ENCODE measurements at places on chromosomes 13 and 19. TPM values are rescaled to one million over a fixed set of nuclear protein-coding genes. Genes with fewer than 3 reads are reported as not detected.

DNA sequence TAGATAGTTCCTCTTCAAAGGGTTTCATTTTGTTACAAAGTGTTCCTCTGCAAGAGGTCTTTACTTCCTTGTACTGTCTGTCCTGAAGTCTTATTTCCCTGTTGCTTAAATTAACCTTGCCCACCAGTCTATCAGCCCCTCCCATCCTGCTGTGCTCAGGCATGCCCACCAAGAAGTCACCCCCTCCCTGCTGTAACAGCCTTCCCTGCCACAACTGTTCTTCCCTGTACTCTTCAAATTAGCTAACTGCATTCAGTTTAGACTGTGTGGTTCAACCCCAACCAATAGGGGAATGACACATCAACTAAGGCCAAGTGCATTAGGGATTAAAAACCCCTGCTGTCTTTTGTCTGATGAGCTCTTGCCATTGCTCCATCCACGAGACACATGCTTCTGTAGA, 34.4 kb upstream of the ZNF562 start:
- H3K27ac ChIP-seq = no peak overlapping the region
- peak; percentile 9 for DNase-seq
- no peak overlapping the region for H3K4me3 ChIP-seq
- no peaks in the 10 kb centered on the region for H3K27me3 ChIP-seq
- H3K4me1 ChIP-seq = no peaks in the 10 kb centered on the region

DNA sequence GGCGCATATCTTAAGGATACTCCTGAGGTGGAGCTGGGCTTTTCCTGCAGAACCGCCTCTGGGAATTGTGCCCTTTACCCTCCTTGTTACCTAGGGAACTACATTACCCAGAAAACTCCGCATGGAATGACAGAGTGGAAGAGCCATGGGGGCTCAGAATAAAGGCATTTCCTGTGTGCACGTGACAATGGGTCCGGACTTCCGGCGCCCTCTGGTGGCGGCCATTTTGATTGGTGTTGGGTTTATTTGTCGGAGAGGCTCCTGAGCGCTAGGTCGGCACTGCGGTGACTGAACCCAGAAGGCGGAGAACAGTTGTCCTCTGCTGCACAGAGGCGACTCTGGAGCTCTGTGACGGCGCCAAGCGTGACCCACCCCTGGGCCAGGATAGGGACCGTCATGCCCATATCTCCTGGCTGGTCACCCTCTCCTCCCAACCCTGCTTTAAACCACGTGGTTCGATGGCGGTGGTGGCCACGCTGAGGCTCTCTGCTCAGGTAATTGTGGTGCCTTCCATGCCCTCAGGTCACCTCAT, at the start of gene ZNF587B:
ZNF587B (plus strand) TSS at position 229 of the 532 bp plus-strand sequence; CDS start at position 459, 230 bp downstream.
- H3K27me3 ChIP-seq = no peaks in the 10 kb centered on the region
- H3K36me3 ChIP-seq = no peaks in the 10 kb centered on the region
- DNase-seq = peak; percentile 91
- H3K4me1 ChIP-seq = peaks cover 7% of the 10 kb centered on the region
- peak within 1 kb of the TSS; percentile 13 for H3K27ac ChIP-seq

CFAP97D2 gene
- total RNA-seq = not detected

DNA sequence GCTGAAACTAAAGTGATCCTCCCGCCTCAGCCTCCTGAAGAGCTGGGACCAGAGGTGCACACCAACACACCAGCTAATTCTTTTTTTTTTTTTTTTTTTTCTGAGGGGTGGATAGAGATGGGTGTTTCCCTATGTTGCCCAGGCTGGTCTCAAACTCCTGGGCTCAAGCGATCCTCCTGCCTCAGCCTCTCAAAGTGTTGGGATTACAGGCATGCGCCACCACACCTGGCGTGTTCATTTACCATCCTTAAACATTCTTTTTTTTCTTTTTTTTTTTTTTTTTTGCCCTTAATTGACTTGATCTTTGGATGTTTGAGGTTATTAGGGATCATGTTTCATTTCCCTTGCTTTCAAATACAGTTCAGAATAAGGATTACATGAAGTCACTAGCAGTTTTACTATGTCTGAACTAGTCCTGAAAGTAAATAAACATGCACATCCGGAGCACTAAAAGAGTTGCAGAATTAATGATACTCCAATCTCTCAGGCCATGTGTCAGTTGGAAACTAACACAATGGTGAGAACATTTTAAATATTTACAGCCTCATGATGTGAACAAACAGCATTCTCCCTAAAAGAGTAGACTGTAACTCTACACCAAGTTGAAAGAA, 10.2 kb downstream of the UTP14C start:
- H3K36me3 ChIP-seq = no peaks in the 10 kb centered on the region
- H3K4me3 ChIP-seq = no peak overlapping the region
- H3K27me3 ChIP-seq = no peaks in the 10 kb centered on the region
- DNase-seq = no peak
- H3K4me1 ChIP-seq = peaks cover 4% of the 10 kb centered on the region

DNA sequence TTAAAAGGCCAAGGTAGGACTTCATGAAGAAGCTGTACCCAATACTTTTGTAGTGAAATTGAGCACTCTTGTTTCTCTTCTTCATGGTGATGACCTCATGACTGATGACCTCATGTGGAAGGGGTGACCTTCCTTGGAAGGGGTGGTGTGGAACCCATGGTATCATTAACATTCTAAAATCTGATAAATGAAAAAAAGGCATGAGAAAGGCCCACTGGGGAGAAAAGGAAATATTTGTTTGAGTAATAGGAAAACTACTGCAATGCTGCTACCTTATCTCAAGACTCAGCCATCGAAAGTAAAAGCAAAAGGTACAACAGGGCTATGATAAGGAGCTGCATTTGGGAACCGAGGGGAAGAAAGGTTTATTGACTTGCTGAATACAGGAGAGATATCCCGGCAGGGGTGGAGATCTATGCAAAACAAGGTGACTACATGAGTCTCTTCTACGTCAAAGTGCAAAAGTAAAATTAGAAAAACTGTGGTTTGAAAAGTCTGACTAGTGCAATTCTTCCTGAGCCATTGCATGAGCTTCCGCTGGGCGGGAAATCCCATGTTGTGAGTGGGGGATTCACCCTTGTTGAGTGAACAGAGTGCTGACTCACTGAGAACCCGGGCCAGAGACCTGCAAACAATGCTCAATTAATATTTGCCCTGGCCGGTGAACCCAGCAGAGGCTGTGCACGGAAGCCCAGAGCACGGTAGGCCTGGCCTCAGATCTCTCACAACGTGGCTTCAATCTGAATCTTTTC, 138.9 kb upstream of the RFC3 start:
- H3K4me1 ChIP-seq = peaks cover 54% of the 10 kb centered on the region
- no peaks in the 10 kb centered on the region for H3K36me3 ChIP-seq
- H3K27ac ChIP-seq = peak overlapping the region; percentile 84
- H3K27me3 ChIP-seq = no peaks in the 10 kb centered on the region
- H3K4me3 ChIP-seq = peak overlapping the region; percentile 14
- DNase-seq = peak; percentile 86

GRCh38 chr19:34493038-34493648, 11.6 kb downstream of the WTIP start:
- no peak overlapping the region for H3K27ac ChIP-seq
- DNase-seq = no peak
- peaks cover 84% of the 10 kb centered on the region for H3K36me3 ChIP-seq
- H3K4me1 ChIP-seq = no peaks in the 10 kb centered on the region

LSR gene
- total RNA-seq = 132 TPM

GRCh38 chr19:45667620-45668341, at the start of gene GIPR:
Gene GIPR, plus strand, starts transcription at chr19:45668221. Its CDS starts 1,300 bp downstream, at chr19:45669521.
- peaks cover 31% of the 10 kb centered on the region for H3K27me3 ChIP-seq
- peak within 1 kb of the TSS; percentile 52 for H3K4me3 ChIP-seq
- H3K36me3 ChIP-seq = no peaks in the 10 kb centered on the region

ZNF260 gene
- total RNA-seq = 4.0 TPM

NDFIP2 gene
- 8.9 TPM for total RNA-seq

NANOS2 gene
- total RNA-seq = not detected

DNA sequence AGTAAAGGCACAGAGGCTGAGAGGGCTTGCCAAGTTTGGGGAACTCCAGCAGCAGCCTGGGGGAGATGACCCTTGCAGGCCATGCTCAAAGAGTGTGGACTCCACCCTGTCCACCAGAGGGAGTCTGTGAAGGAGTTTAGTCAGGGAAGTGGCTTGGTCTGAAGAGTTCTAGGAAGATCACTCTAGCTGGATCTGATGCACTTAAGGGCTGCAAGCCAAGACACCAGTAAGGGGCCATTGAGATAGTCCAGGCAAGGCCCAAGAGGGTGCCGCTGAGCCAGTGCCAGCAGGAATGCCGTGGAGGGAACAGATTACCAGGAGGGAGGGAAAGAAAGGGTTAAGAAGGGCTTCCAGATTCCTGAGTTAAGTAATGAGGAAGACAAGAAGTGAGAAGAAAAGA, 68.7 kb downstream of the ZAR1L start:
- peak; percentile 74 for DNase-seq
- no peaks in the 10 kb centered on the region for H3K27me3 ChIP-seq
- H3K4me3 ChIP-seq = no peak overlapping the region
- peaks cover 5% of the 10 kb centered on the region for H3K4me1 ChIP-seq

DNA sequence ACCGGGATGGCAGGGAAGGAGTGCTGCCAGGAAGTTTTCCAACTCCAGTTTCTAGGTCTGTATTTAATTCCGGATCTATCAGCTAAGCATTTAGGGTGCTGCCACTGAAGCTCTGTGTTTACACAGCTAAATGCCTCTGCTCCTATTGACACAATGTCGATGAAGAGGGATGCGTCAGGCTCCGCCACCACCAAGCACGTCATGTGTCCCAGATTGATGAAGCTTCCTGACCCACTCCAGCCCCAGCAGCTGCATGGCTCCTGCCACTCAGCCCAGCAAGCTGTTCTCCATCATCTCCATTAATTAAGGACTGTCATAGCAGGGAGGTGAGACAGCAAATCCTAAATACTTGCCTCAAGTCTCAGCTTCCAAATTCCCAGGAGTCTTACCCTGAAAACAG, 435.2 kb upstream of the ZNF507 start:
- no peaks in the 10 kb centered on the region for H3K36me3 ChIP-seq
- H3K4me3 ChIP-seq = no peak overlapping the region
- no peak for DNase-seq
- no peaks in the 10 kb centered on the region for H3K27me3 ChIP-seq
- no peak overlapping the region for H3K27ac ChIP-seq

DNA sequence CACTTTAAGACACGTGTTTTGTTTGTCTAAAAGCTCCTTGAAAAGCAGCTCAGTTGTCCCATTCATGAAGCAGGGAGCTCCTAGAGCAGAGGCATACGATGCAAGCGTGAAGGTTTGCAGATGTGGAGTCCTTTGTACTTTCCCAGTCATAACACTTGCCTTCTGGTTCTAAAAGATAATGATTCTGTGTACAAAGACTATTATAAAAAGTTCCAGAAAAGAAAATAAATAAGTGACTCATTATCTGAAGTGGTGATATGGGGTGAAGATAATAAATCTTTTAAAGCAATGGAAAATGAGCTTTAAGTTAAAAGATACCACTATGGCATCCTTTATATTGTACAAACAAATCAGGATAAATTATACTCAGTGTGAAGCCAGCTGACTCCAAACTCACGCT, 569.9 kb downstream of the MYO16 start:
- H3K27me3 ChIP-seq = no peaks in the 10 kb centered on the region
- H3K4me3 ChIP-seq = no peak overlapping the region
- H3K4me1 ChIP-seq = no peaks in the 10 kb centered on the region
- no peak for DNase-seq

- peaks cover 10% of the 10 kb centered on the region for H3K4me1 ChIP-seq
- peaks cover 3% of the 10 kb centered on the region for H3K27me3 ChIP-seq
These were observed 2.2 kb downstream of the PDE4C start for GRCh38 chr19:18223860-18224524.

- no peak overlapping the region for H3K4me3 ChIP-seq
- H3K27ac ChIP-seq = peak overlapping the region; percentile 75
- H3K27me3 ChIP-seq = no peaks in the 10 kb centered on the region
- H3K4me1 ChIP-seq = peaks cover 85% of the 10 kb centered on the region
These were observed 46.9 kb downstream of the KLF2 start for GRCh38 chr19:16371540-16371986.

CYSLTR2 gene
- total RNA-seq = not detected

- no peaks in the 10 kb centered on the region for H3K27me3 ChIP-seq
- H3K4me1 ChIP-seq = no peaks in the 10 kb centered on the region
- H3K36me3 ChIP-seq = no peaks in the 10 kb centered on the region
- DNase-seq = no peak
- H3K27ac ChIP-seq = no peak overlapping the region
These were observed 288.0 kb upstream of the SLITRK6 start for GRCh38 chr13:86087244-86087643.

GRCh38 chr13:98915981-98916380, 61.9 kb downstream of the DOCK9 start:
- H3K27ac ChIP-seq = no peak overlapping the region
- H3K4me1 ChIP-seq = no peaks in the 10 kb centered on the region
- no peak overlapping the region for H3K4me3 ChIP-seq
- peaks cover 19% of the 10 kb centered on the region for H3K36me3 ChIP-seq
- no peaks in the 10 kb centered on the region for H3K27me3 ChIP-seq

All from stomach (tissue), 19 donors.